Occipital lobe (tissue), 3 donors: ENCODE measurements at places on chromosomes 6 and 20. TPM values are rescaled to one million over a fixed set of nuclear protein-coding genes. Genes with fewer than 3 reads are reported as not detected.

- DNase-seq: no peak
Observed at GRCh38 chr20:61905781-61906523, 159.7 kb downstream of the TAF4 start.

- DNase-seq: no peak
Observed at GRCh38 chr6:35973670-35974222, 50.7 kb downstream of the SLC26A8 start.

DNA sequence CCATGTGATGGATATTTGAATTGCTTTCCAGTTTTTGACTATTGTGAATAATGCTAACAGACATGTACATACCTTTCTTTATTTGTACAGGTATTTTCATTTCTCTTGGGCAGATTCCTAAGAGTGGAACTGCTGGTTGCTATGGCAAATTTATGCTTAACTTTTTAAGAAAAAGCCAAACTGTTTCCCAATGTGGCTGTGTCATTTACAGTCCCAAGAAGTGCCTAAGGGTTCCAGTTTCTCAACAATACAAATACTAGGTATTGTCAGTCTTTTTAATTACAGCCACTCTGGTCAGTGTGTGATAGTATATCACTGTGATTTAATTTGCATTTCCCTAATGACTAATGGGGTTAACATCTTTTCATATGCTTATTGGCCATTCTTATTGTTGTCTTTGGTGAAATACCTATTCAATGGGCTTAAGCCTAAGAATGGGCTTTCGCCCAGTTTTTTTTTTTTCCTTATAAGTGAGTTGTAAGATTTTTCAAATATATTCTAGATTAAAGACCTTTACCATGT, 10.3 kb downstream of the REPS1 start:
- DNase-seq: no peak

DNA sequence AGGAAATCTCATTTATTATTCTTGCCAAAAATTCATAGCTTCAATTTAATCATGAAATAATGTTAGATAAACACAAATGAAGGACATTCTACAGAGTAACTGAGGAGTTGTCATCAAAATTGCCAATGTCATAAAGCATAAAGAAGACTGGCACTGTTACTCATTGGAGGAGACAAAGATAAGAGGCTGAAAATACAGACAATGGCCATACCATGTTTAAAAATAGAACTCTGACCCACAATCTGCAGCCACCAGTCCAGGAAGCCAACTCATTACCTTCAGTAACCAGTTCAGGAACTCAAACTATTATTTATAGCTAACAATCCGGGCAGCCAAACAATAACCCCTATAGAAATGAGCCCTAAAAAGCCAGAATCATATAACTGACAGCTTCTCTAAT, 795.6 kb downstream of the TENT5A start:
- no peak for DNase-seq

- DNase-seq: no peak
Observed at GRCh38 chr6:15752820-15753219, 90.0 kb upstream of the DTNBP1 start.

DNA sequence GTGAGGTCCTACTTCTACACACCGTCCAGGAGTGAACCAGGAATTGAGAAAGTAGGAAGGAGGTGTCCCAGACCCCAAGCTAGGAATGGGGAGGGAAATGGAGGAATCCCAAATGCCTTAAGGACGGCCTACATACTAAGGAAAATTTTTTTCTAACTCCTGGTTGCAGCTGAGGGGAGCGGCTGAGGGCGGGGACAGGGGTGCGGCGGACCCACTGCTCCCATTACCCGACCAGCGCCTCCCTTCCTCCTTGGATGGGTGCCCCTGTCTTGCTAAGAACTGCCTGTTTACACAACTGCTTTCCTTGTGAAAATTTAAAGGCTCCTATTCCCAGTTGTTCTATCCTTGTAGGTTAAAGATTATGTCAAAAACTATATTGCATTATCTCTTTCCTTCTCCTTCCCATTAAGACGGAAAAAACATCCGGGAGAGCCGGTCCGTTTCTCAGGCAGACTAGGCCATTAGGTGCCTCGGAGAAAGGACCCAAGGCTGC, 699 bp upstream of the HSPA1B start:
- peak; percentile 75 for DNase-seq

DNA sequence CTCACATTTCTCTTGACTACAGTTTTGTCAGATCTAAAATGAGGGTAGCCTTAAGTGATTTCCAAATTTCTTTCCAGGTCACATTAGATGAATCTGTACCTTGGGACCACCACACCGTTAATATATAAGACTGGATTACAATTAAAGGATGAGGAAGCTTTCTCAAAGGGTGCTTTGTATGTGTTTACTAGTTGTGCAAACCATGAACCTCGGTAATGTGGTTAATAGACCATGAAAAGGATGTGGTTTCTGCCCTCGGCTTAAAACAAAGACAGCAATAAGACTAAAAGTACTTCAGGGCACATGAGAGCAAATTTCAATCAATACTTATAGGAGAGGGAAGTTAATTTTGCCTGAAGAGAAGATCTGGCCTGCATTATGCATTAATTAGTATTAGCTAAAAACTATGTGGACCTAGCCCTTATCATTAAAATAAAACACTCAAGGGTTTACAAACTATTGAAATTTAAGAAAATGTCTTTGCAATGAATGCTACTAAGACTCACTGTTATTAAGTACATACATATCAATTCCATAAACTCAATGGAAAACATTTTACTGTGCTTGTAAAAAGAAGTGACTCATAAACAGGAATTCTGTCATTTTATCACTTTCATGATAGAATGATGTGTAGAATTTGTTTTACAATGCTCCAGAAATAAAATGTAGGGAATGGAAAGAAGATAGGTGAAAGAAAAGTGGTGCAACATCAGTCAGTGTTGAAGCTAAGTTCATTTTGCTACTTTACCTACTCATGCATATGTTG, 936 bp upstream of the TMX4 start:
- no peak for DNase-seq

- DNase-seq: no peak
Observed at GRCh38 chr20:37360391-37361115, 14.6 kb downstream of the SRC start.

- no peak for DNase-seq
Observed at GRCh38 chr20:58664883-58665282, 13.8 kb downstream of the STX16 start.

DNA sequence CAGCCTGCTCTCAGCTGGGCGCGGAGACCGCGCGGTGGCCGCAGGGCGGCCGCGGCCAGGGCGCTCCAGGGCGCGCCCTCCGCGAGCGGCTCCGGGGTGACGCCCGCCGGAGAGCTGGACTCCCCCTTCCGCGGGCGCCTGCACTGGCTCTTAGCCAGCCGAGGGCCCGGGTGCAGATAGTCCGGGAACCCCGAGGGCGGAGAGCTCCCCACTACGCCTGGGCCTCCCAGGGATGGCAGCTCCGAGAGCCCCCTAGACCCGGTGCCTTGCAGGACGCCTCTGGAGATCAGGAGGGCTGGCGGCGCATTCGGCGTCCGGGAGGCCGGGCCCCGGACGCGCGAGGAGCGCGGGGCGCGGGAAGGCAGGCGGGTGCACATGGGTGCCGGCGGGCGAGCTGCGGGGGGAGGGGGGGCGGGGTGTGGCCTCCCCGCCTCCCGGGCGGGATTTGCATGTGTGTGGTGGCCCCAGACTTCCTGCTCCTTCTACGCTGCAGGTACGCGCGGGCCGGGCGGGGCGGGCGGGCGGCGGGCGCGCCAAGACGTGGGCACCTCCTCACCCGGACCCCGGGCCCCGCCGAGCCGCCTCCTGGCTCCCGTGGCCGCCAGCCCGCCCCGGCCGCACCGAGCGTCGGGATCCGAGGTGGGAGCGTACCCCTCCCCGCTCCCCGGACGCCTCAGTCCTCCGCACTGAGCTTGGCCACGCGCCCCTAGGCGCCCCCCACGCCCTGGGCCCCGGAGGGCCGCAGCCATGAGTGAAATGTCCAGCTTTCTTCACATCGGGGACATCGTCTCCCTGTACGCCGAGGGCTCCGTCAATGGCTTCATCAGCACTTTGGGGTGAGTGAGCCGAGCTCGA, at the start of gene ITPR3:
Gene ITPR3 (plus strand): TSS at position 467 of the 855 bp plus-strand sequence. CDS start 281 bp downstream, at position 748.
- no peak for DNase-seq

DNA sequence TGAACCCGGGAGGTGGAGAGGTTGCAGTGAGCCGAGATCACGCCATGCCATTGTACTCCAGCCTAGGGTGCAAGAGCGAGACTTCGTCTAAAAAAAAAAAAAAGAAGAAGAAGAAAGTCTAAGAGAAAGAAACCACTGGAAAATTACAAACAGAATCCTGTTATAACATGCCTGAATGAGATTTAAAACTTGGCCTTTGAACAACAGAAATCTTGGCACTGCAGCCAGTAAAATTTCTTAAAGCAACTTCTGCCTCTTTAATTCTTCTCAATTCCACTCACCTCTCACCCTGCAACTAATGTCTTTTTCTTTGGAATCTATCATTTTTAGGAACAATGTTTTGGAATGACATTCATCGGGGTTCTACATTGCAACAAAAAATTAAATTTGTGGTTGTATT, 26.3 kb downstream of the PM20D2 start:
- DNase-seq: no peak

- no peak for DNase-seq
Observed at GRCh38 chr20:59006864-59007664, at the start of gene CTSZ. Gene CTSZ, minus strand, starts transcription at chr20:59007254. Its CDS starts 126 bp downstream, at chr20:59007128.

The PBOV1 gene
- not detected for total RNA-seq

The CYP21A2 gene
- not detected for total RNA-seq

The SLC22A1 gene
- total RNA-seq: 1.9 TPM

The BYSL gene
- 14.0 TPM for total RNA-seq

The PRDM1 gene
- total RNA-seq: 1.4 TPM

The PAK5 gene
- 55.7 TPM for total RNA-seq
